Left renal cortex interstitium (tissue), 4 donors: ENCODE measurements at places on chromosomes 2 and 18.
A peak's percentile ranks its signal among the peaks of the same experiment; 100 is the strongest.

GRCh38 chr2:145806546-145806945 lies 1286.6 kb upstream of the ZEB2 start:
- no peak for DNase-seq

- no peak for DNase-seq
These were observed 187.2 kb downstream of the INO80D start for GRCh38 chr2:205898744-205899143.

- no peak for DNase-seq
These were observed 111.4 kb downstream of the EIPR1 start for GRCh38 chr2:3265981-3266924.

- no peak for DNase-seq
These were observed 120.9 kb upstream of the NFATC1 start for GRCh38 chr18:79274823-79275222.

DNA sequence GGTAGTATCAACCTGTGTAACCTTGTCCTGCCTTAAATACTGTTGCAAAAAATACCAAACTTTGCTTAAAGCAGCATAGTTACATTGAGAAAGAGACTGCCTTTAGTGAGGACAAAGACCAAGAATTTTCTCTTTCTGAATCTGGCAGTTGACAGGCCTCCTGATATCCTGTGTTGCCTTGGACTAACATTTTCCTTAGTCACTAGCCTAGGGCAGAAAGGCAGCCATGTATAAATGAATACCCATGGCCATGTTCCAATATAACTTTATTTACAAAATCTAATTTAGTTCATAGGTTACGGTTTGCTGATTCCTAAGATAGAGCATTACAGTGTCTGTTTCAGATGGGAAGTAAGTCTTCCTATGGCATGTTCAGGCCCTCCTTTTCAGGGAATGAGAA lies 895.4 kb downstream of the CNTNAP5 start:
- DNase-seq, result no peak

DNA sequence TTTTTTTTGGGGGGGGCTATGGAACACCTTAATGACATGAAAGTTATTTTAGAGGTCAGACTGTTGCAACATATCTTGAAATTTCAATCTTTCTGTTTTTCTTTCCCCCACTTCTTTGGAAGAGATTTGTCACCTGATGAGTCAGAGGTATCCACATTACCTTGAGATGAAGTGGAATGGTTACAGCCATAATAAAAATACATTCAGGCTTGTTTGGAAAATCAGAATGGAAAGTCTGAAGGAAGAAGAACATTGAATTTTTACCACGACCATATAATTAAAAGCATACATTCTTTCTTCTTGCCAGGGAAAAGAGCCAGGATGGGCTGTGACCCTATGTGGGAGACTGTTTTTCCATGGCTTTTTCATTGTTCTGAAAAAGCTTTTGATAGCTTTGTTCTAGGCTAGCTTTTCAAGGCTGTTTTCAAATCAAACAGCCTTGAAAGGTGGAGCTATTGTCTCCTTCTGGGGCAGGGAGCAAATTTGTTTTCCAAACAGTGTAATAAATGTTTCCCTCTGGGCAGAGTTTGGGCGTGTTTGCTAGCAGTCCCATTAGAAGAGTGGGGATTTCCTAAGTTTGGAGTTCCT lies 2.3 kb upstream of the GTF3C3 start:
- DNase-seq, result no peak

GRCh38 chr2:119229716-119230115 lies 6.1 kb downstream of the STEAP3 start:
- no peak for DNase-seq

GRCh38 chr2:129565551-129566109 lies 413.8 kb upstream of the RAB6C start:
- DNase-seq, result no peak

GRCh38 chr2:168346725-168347477 lies 99.5 kb upstream of the STK39 start:
- peak; percentile 57 for DNase-seq
